T47D (cell line): ENCODE measurements at places on chromosomes 12 and 14.

- no peak for DNase-seq
These were observed 6.7 kb upstream of the HOXC6 start for GRCh38 chr12:54021432-54022013.

- DNase-seq = peak; percentile 82
These were observed 446 bp upstream of the ZNF641 start for GRCh38 chr12:48351022-48351708.

DNA sequence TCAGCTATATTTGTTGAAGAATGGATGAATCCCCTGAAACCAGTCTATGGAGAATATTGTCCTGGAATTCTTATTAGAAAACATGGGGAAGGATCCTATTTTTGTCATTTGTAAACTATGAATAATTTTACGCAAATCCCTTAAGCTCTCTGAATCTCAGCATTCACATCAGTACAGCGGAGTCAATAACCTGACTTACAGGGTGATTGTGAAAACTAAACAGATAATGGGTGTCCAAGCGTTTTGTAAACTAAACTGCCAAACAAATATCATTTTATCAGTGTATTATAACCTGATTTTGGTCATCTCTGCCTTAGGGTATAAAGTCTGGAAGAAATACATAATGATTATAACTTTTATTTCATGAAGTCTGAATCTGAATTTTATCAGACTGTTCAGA, 10.0 kb downstream of the ART4 start:
- DNase-seq = no peak

- no peak for DNase-seq
These were observed 129.2 kb upstream of the RFLNA start for GRCh38 chr12:124165695-124166094.

DNA sequence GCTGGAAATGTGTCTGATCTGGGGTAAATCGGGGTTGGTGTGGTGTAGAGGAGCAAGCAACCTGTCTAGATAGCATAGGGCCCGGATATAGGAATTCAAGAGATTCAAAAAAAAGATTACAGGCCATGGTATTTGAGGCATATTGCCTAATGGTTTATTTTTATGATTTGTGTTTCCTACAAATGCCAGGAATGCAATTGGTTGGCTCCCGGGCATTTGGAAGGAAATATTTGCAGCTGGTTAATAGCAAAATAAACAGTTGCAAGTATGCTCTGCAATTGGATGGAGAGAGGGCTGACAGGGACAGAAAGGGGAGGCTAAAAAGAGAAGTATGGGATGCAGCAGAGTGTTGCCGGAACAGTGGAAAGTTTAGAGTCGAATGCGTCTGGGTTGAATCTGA, 315.6 kb upstream of the ATP2B1 start:
- peak; percentile 73 for DNase-seq

DNA sequence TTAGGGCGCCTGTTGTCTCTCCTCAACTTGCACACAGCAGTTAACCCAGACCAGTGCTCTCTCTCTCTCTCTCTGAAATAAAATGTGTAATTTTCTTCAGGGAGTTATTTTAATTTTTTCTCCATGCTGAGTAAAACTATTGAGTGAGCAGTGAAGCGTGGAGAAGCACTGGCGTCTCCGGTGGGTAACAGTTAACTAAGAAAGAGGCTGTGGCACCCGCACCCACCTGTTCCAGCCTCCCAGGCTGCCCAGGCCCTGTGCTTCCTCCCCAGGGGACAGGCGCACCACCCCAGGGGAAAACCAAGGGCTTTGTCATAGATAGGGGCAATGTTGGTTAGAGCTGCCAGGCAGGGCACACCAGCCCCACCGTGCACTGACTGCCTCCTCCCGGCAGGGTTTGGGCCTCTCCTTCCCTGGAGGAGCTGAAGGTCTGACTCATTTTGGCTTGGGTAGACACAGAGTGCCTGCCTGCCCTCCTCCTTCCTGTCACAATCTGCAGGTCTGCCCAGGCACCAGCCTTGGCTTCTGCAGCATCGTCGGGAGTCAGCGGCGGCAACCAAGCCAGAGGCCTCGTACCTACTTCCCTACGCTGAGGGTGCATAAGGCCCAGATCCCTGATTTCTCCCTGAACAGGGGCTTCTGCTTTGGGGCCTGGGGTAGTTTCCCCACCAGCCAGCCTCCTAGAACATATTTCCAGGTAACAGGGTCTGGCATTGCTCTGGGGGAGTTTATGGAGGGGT, 3.9 kb downstream of the HOXC5 start:
- DNase-seq = no peak

GRCh38 chr12:65681226-65681625, 143.1 kb upstream of the HMGA2 start:
- DNase-seq = no peak

DNA sequence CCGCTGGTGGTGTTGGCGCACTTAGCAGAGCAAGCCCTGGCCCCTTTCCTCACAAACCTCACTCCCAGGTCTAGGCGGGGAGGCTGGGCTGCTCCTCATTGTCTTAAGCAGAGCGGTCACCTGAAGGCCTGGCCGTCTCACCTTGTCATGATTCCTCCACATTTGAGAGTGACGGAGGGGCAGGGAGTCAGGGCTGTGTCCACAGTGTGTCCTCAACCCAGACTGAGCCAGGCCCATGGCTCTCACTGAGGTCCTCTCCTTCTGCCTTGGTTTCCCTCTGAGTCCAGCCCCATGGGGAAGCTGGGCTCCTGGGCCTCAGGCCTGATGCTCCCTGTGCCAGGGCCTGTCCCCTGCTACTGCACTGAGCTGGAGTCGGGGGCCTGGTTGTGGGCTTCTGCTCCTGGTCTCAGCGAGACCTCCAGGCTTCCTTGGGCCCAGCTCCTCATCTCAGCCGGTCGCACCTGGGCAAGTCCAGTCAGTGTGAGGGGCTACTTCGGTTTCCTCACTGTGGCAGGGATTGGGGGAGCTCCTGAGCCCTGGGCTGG, 44.9 kb downstream of the KRT80 start:
- no peak for DNase-seq

DNA sequence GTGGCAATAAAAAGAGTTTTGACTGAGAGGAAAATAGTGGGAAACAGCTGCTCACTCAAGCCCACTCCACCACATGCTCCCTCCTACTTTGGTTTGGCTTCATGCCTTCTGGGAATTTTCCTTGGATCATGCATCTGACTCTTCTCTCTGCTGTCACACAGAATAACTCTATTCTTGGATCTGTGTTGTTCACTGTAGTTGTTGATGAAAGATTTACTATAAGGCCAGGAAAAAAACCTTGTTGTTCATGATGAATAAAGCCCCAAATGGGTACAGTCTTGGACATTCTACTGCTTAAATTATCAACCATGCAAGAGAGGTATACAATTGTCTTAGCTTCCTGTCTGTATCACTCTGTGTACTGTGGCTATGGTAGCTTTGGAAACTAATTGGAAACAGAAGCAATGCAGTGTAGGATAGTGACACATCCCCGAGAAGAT, 70.5 kb downstream of the TMX1 start:
- DNase-seq = no peak

DNA sequence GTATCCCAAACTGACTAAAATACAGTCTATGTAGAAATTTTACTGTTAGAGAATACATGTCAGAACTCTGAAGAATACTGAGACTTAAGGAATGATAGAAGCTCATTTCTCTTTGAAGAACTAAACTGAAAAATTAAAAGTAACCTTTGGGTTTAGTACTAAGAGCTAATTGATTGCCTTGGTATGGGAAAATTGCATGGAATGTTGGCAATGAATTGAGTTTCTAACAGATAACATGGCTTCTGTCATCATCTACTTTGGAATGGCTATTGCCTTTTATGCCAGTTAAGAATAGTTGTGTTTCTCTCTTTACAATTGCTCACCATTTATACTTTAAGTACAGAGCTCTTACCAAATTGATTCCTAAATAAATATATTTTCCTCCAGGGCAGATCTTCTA, 308.8 kb upstream of the SYT1 start:
- DNase-seq = no peak

GRCh38 chr14:104950021-104950420, 25.3 kb downstream of the PLD4 start:
- no peak for DNase-seq

- DNase-seq = no peak
These were observed 238.4 kb upstream of the NOS1 start for GRCh38 chr12:117599849-117600248.

DNA sequence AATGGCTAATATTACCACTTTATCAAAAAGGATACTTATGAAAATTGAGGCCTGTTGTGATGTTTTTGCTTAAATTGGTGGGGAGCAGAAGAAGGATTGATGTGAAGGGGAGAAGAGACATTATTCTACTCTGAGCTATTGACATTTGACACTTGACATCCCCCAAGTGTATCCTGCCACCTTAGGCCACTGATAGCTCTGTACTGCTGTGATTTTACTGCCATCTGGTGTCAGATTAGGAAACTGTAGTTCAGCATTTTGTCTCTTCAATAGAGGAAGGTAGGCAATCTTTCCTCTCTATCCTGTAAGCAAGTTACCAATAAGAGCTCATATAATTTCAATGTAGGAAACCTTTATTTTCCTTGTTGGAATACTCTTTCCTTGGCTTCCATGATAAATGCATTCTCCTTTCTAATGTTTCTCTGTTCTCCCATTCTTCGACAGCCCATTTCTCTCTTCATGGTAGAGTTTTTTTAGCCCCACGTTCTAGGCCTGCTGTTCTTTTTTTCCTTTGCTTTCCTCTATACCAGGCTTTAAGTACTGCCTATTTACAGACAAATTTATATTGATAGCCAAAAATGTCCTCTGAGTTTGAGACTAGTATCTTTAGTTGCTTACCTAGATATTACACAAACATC, 46.3 kb downstream of the PPHLN1 start:
- DNase-seq = peak; percentile 18

GRCh38 chr12:27236498-27236897, 7.6 kb upstream of the STK38L start:
- no peak for DNase-seq

GRCh38 chr14:36207500-36207899, 31.0 kb upstream of the PTCSC3 start:
- peak; percentile 40 for DNase-seq

- no peak for DNase-seq
These were observed 56.8 kb upstream of the CNOT2 start for GRCh38 chr12:70186436-70186835.

- DNase-seq = no peak
These were observed 429.0 kb upstream of the FBXO33 start for GRCh38 chr14:39861229-39861600.

GRCh38 chr12:106632797-106633450, 50.1 kb downstream of the RFX4 start:
- no peak for DNase-seq

- no peak for DNase-seq
These were observed 43.0 kb downstream of the SERPINA3 start for GRCh38 chr14:94655169-94655710.
